Fibroblast of villous mesenchyme (primary cell): ENCODE measurements at places on chromosomes 7 and 10. TPM values are rescaled to one million over a fixed set of nuclear protein-coding genes. Genes with fewer than 3 reads are reported as not detected.
A peak's percentile ranks its signal among the peaks of the same experiment; 100 is the strongest.

Gene CYP17A1
- total RNA-seq: not detected in 2 replicates

DNA sequence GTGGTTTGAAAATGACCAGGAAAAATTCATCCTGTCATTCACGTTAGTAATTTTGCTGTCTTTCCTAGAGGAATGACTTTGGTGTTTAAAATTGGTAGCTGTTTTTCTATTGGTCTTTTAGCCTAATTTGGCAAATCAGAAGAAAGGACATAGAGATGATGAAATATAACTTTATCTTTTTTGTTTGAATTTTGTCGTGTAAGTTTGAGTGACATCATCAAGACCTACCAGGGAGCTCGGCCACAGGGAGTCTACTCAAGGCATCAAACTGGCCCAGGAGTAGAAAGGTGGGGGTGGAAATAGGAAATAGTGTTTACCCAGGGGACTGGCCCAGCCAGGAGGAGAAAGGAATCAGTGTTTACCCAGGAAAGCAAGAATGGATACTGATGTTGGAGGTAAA, 21.0 kb upstream of the TSPAN14 start:
- DNase-seq: no peak

GRCh38 chr10:89952325-89952724, 250.9 kb downstream of the KIF20B start:
- DNase-seq: no peak

DNA sequence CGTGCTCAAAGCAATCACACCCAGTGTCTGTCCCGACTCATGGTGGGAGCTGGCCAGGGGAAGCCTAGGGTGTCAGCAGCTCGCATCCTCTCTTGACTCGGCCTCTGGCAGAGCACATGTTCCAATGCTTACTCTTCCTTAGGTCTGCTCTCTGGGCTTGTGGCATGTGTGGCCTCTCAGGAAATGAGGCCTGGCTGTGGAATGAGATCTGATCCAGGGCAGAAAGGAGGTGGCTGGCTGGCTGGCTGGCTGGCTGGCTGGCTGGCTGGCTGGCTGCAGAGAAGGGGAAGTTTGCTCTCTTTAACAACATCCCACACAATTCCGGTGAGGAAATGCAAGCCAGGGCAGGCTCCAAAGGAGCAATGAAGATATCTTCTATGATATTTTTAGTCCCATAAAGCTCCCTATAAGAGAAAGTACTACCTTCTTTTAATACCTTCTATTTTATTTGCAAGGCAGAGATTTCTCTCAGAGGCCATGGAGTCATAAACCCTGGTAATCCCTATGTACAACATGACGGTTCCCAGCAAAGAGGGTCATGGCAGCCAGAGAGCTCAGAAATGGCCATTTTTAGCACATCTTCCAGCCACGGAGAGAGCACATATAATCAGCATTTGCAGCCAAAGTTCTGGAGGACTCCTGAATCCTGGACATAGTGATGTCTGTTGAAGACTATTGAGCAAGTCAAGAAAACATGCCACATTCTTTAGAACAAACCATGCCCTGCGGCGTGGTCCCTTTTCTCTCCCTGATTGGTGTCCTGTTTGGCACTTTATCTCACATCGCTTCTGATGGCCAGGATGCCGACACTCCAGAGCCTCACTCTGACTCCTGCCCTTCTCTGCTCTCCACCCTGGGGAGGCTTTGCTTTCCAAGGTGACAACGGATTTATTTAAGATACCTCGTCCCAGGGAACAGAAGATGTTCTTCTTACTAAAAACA, 153.7 kb downstream of the FANK1 start:
- peak; percentile 68 for DNase-seq

Gene SLC26A5
- not detected in 2 replicates for total RNA-seq

DNA sequence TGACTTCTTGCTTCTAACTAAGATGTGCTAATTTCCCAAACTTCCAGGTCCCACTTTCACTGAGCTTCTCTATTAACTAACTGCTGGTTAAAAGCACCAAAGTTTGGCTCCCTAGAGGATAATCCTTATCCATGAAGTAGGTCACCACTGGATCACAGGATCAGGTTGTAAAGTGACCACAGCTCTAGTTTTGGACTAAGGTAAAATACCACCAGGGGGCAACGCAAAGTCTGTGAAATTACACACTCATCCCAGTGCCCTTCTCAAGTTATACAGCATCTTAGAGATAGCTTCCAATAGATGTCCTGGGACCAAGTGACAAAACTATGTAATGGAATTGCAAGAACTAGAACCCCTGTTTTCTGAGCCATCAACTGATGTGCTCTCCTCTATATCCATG, 116.4 kb upstream of the ASAH2 start:
- DNase-seq: peak; percentile 64
